ENCODE measurements at places on chromosomes 7 and 10.

DNA sequence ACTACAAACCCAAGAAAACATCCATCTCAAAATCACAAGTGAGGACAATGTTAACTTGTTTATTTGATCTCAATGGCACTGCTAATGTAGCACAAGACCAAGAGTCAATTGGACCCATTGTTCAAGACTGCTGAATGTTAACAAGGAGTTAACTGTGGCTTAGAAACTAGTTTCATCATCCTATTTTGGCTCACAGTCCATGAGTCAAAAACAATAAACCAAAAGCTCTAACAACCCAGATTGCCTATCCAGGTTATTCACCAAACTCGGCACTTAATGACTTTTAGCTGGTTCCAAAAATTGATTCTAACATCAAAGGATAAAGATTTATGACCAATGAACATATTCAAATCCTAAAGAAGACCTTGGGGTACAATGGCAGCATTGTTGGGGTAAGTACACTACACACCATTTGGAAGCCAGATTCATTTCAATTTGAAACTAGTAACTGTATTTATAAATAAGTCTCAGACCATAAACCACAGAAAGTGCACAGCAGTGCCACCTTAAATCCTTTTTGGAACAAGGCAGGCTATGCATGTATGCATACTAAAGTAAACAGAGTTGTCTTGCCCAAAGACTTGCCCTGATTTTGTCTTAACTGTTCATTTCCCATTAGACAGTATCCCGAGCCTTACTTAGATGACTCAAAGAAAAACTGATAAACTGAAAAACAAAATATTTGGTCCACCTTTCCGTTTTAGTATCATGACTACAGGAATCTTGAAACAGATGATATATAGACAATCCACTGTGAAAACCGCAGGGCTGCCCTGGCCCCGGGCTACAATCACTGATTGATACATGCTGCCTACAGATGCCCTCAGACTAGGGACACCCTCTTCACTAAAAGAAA, 84.5 kb downstream of the SRPK2 start:
- DNase-seq = no peak

GRCh38 chr7:31885171-31885570, 185.0 kb downstream of the PDE1C start:
- DNase-seq = no peak

- no peak for DNase-seq
Observed at GRCh38 chr7:47572094-47572445, 9.8 kb downstream of the TNS3 start.

DNA sequence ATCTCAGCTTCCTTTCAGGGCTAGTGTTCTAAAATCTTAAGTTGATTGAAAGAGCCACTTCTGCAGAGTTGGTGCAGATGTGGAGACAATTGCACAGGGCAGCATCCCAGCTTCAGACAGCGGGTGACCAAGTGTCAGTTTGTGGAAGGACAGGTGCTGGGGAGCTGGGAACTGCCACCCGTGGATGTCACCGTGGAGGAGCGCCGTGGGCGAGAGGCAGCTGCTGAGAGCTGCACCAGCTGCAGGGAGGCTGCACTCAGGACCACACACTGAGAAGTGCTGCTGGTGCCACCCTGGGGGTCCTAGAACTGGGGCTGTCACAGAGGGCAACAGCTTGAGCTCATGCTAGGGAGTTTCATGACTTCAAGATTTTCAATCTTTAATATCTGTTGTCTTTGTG, 543.0 kb upstream of the FZD8 start:
- DNase-seq = no peak

- DNase-seq = no peak
Observed at GRCh38 chr7:94890216-94890615, 17.2 kb upstream of the PPP1R9A start.

- DNase-seq = no peak
Observed at GRCh38 chr7:94875201-94875600, 32.2 kb upstream of the PPP1R9A start.

DNA sequence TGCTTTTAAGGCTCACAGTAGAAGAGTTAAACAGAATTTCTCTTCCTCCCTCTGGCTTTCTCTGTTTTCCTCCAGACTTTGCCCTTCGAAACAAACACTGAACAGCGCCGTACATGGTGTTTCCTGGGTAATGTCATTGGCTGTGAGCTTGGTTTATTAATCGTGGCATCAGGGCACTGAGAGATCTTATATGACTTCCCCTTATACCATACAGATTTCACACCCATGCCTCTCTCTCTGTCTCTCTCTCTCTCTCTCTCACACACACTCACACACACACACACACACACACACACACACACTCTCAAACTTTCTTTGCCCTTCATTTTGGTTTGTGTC, 195.5 kb downstream of the CREB5 start:
- no peak for DNase-seq

- no peak for DNase-seq
Observed at GRCh38 chr10:43354330-43354635, 17.2 kb upstream of the FXYD4 start.

DNA sequence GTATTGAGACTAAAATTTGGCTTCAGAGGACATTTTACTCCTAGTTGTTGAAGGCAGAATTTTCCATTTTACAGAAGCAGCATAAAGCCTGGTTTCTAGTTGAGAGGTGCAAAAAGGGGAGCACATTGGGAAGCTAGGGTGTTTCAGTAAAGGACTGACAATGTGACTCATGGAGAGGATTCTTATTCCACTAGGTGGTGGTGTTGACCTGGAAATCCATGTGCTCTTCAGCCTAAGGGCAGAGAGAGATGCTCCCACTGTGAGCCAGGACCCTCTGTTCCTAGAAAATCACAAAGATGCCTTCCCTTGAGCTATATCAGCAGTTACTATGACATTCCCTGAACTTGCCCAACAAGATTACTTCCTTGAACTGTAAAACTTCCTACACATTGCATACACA, 687.8 kb downstream of the IPMK start:
- no peak for DNase-seq

DNA sequence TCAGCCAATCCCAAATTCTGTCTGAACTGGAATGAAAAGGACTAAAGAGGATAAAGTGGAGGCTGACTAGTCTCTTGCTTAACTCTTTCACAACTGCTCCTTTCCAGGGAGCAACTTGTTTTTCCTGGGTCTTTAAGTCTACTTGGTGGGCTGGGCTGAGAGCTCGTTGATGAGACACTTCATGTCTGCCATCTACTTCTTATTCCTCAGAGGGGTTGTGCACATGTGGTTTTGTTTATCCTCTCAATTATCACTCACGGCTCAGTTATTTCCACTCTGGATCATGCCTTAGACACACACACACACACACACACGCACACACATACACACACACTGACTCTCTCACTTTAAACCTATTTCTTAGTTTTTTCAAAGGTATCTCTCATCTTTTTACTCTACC, 298.6 kb upstream of the MTPN start:
- no peak for DNase-seq

DNA sequence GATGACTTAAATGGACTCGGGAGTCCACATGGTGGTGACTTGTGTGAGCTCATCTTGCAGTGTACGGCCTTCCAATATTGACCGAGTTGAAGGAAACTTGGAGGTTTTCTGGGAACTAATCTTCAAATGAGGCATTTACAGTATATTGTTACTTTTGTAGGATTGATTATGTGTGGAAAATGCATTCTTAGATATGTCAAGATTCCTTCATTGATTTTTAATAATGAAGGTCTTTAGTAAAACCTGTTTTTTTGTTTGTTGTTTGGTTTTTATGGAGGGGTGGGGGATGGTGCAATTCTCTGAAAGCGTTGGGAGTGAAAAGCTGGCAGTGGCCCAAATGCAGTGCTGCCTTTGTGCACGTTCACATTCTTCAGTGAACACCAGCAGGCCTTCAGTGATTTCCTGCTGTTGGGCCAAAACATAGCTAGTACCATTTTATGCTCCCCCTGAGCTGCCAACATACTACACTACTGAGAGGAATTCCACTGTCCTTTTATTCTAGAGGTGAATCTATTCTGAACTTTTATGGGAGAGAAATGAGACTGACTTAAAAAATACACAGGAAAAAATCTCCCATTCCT, 50.4 kb downstream of the CCNY start:
- no peak for DNase-seq

DNA sequence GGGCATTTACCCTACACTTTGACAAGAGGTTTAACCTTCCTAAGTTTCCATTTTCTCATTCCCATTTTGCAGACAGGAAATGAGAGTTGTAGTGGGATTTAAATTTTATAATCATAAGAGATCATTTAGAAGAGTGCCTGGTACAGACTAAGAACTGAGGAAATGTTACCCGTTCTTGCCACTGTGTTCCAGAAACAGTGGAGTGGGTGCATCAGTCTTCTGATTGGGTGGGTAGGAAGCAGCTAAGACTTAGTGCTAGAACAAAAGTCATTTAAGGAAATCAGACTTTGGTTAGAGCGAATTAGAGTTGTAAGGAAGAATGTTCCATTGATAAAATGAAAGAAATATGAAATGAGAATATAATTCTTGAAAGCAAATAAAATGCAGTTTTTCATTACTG, 8.4 kb upstream of the SYPL1 start:
- no peak for DNase-seq

- no peak for DNase-seq
Observed at GRCh38 chr7:140349144-140349771, 49.1 kb downstream of the SLC37A3 start.

- no peak for DNase-seq
Observed at GRCh38 chr10:30233186-30233959, 115.7 kb downstream of the MTPAP start.

- DNase-seq = no peak
Observed at GRCh38 chr7:19275000-19275399, 129.8 kb upstream of the FERD3L start.

DNA sequence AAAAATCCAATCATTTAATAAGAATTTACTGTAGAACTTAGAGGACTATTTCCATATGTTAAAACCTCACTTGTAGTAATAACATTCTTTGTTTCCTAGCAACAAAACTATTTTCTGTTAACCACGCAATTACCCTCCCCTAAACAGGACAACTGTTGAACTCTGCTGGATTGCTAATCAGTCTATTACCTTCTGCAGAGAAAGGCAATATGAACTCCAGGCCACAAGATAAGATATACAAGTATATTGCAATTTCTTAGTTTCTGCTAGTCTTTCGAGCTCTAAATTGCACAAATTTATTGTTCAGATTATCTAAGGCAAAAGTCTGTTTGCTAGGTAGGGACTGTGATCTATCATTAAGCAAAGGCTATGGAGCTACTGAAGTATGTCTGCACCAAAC, 920.1 kb upstream of the LRRN3 start:
- no peak for DNase-seq

DNA sequence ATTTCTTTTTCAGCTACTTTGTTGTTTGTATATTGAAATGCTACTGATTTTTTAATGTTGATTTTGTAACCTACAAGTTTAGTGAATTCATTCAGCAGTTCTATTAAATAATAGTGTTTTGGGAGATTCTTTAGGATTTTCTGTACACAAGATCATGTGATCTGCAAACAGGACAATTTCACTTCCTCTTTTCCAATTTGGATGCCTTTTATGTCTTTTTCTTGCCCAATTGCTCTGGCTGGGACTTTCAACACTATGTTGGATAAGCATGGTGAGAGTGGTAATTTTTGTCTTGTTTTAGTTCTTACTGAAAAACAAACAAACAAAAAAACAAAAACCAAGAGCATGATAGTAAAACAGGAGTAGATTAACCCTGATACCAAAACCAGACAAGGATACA, 316.2 kb downstream of the ATRNL1 start:
- no peak for DNase-seq

All from SW 1271 (cell line).